ENCODE measurements at places on chromosomes 4 and X.

DNA sequence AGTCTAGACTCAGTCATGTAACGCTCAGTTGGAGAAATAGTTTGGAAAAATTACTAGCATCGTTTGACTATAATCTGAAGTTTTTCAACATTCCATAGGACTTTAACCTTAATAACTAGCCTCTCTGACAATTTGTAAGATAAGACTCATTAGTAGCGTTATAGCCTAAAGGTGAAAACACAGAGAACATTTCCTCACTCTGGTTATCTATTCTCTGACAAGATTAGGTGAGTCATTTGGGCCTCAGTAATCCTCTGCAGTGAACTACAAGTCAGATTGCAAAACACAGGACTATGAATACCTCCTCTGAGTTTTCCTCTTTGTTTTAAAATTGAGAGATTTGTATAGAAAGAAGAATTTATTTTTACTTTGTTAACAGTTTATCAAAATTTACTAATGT is 31.8 kb upstream of the PDLIM5 start:
- DNase-seq = no peak

DNA sequence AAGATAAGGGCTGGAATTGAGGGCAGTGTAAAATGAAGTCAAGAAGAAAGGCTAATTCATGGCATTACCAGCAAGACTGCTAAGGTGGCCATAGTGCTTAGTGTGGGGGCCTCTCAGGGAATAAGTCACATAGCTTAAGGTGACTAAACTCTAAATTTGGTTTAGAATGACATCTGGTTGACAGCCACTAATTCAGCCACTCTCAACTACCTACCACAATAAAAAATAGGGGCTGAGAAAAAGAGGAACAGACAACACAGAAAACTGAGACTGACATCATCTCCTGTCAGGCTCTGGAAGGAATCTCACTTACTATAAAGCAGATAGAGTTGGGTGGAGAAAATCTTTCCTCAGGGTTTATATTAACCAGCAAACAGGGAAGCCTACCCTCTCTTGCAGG is 96.9 kb downstream of the CHRDL1 start:
- DNase-seq = no peak

DNA sequence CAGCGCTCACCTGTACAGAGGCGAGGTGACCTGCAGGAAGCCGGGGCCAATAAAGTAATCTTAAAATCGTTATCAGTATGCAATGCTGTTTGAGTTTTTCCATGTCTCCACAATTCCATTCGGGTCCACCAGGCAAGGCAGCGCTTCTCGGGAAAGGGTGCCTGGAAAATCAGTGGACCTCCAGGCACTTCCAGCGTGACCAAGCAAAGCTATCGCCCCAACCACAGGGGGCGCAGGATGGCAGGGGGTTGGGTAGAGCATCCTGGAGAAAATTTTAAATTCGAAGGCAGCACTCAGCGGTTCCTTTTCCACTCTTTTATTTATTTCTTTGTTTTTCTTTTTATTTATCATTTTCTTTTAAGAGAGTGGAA is 5.4 kb upstream of the SOX3 start:
- DNase-seq = no peak

GRCh38 chrX:36199928-36200327 is 280.4 kb downstream of the CFAP47 start:
- no peak for DNase-seq

GRCh38 chr4:88879991-88880390 is 177.0 kb downstream of the FAM13A start:
- no peak for DNase-seq

DNA sequence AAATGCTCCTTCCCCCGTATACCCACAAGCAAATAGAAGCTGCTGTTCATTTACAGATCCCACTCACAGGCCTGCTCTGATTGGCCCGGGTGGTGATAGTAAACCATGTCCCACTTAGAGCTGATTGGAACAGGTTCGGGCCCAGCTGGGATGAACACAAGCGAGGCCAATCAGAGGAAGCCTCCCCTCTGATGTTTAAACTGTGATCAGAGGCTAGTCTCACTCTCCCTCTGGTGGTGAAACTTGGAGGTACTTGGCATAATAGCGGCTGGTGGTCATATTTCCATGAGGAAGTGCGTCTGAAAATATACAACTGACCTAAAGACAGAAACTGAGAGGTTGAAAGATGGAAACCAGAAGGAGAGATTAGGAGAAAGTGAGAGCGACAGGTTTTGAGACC is 51.5 kb upstream of the TRPC3 start:
- no peak for DNase-seq

All from nucleus accumbens (tissue), 56 donors.